Muscle of back (tissue), 13 donors: ENCODE measurements at places on chromosomes 2 and 18.

DNA sequence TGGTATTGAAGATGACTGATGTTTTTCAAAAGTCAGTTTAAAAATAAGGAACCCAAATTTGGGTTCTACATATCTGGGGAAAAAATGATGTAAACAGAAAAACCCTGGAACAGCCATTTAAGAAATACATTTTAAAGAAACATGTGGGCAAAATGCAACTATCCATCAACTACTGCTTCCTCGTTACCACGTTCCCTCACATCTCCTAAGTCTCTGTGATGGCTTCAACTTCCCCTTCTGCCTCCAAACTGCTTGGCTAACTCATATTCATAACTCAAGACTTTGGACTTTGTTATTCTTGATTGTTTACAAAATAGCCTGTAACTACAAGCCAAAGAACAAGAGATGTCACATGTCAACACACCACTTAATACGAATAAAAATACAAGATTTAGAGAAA is 116.3 kb downstream of the DYM start:
- no peak for DNase-seq

- DNase-seq = no peak
Measured at GRCh38 chr2:167816874-167817290, 430.5 kb downstream of the STK39 start.

- no peak for DNase-seq
Measured at GRCh38 chr2:8430628-8431027, 251.2 kb upstream of the ID2 start.

- DNase-seq = no peak
Measured at GRCh38 chr2:67997528-67997900, 65.3 kb downstream of the C1D start.

DNA sequence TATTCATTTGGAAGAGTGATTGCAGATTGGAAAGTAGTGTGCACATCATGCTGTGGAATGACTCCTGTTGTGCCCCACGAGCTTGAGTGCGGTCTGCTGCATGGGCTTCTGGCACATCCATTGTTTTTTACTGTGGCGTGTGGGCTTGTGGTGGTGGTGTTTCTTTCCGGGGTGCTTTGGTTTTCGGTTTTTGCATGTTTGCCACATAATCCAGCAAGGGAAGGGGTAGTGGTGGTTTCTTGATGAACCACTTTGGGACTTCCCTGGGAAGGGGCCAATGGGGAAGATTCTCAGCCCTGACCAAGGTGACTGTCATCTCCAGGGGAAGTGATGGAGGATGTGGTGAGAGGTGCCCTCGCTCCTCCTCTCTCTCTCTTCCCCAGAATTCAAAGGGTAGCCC is 57.0 kb downstream of the COA5 start:
- DNase-seq = no peak

GRCh38 chr18:64331419-64331818 is 182.5 kb upstream of the LINC00305 start:
- DNase-seq = no peak

- no peak for DNase-seq
Measured at GRCh38 chr2:218839888-218840287, 8.3 kb upstream of the PRKAG3 start.

- peak; percentile 61 for DNase-seq
Measured at GRCh38 chr2:35410431-35411061, 945.0 kb upstream of the CRIM1 start.

- DNase-seq = peak; percentile 12
Measured at GRCh38 chr2:26640331-26640745, 828 bp downstream of the CIB4 start.

GRCh38 chr2:18525852-18526251 is 34.6 kb downstream of the RDH14 start:
- DNase-seq = peak; percentile 58

- no peak for DNase-seq
Measured at GRCh38 chr2:112800881-112801583, 16.7 kb upstream of the IL1A start.
